Stimulated activated CD8-positive, alpha-beta memory T cell treated with anti-CD3 and anti-CD28 coated beads, Interleukin-4, amount 100 ng/mL, for 1 hour (primary cell): ENCODE measurements at places on chromosomes 16 and 17.

- DNase-seq: peak; percentile 21
Observed at GRCh38 chr17:3843935-3844516, 2.0 kb downstream of the NCBP3 start.

- no peak for DNase-seq
Observed at GRCh38 chr16:49575346-49576172, 202.0 kb downstream of the C16orf78 start.

DNA sequence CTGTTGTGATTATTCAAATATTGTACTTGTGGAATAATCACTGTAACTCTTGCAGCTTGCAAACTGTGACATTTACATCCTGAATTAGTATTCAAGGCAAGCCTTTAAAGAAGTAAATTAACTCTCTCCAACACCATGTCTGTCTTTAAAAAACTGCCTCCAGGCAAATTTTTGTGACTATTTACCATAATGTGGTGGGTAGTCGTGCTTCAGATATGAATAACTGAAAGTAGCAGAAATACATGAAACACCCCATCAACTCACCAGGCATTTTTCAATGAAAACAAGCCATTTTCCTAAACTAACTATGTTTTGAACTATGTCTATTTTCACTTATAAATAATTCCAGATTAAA, 217.4 kb upstream of the PSMD7 start:
- DNase-seq: no peak

- DNase-seq: no peak
Observed at GRCh38 chr16:87541147-87541871, 48.5 kb upstream of the ZCCHC14 start.

DNA sequence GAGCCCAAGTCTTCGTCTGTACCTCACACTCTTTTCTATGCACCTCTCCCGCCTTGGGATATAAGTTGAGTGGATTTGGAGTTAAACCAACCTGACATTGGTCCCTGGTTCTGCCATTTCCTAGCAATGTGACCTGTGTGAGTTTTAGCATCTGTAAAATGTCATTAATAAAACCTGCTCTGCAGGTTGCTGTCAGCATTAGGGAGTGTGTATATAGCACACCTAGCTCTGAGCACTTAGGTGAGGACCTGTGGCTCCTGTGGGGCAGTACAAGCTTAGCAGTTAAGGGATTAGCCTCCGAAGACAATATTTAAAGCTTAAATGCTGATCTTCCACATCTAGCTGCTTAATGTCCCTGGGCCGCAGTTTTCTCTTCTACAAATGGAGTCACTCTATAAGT, 248.0 kb downstream of the TMEM114 start:
- DNase-seq: no peak

GRCh38 chr17:7136266-7136877, 21.8 kb upstream of the ASGR2 start:
- DNase-seq: peak; percentile 60

DNA sequence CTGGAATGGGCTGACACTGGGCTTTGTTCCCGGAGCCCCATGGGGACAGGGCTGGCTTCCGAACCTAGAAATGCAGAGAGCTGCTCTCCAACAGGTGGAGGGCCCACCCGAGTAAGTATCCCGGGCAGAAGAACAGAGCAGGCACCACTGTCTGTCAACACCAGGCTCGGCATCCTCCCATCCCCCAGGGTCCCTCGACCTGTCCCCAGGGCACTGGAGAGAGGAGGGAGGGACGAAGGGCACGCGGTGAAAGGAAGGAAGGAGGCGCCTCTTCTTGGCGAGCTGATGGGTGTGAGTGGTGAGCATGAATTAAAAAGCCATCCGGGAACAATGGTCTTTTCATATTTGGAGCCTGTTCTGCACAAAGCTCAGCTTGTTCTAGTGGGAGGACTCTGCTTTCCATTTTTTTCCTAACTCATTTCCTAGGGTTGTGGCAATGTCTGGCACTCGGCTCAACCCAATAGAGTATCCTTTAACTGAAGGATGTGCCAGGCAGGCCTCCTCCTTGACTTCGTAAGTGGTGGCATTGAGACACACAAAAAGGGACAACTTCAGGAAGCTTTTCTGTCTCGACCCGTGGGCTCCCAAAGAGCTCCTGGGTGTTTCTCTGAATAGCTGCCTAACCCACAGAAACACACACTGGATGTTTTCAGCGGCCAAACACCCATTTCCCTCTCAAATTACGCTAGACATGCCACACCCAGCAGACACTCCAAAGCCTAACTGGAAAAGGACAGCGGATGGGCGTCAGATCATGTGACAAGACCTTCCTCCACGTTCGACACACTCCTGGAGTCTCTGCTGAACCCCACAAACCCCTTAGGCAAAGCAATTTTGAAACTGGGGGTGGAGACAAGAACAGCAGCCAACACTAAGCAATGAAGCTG, 47.7 kb downstream of the ZFHX3 start:
- no peak for DNase-seq

DNA sequence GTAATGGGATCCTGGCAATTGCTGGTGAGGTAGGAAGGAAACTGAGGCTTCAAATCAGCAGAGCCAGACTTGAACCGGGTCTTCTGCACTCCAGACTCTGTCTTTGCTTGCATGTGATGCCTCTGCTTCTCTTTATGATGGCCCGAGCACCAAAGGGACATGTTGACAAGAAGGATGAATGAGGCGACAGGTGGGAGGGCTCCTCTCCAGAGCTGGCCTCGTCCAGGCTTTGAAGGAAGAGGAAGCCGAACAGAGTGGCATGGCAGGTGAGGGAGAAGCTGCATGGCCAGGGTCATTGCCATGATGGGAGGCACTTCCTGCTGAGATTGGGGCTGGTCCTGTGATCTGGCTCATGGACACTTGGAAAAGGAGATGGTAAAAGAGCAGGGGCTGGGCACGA, 40.8 kb downstream of the AKAP1 start:
- DNase-seq: no peak
